Activated CD4-positive, alpha-beta T cell treated with anti-CD3 and anti-CD28 coated beads, Interleukin-2, amount 50 U/mL, for 48 hours (primary cell): ENCODE measurements at places on chromosomes 1 and 21.

- no peak for DNase-seq
These were observed 516 bp downstream of the TBX15 start for GRCh38 chr1:118987468-118988185.

- no peak for DNase-seq
These were observed 15.1 kb downstream of the MAB21L3 start for GRCh38 chr1:116126281-116126680.

GRCh38 chr1:4690951-4691675 is 36.7 kb downstream of the AJAP1 start:
- no peak for DNase-seq

DNA sequence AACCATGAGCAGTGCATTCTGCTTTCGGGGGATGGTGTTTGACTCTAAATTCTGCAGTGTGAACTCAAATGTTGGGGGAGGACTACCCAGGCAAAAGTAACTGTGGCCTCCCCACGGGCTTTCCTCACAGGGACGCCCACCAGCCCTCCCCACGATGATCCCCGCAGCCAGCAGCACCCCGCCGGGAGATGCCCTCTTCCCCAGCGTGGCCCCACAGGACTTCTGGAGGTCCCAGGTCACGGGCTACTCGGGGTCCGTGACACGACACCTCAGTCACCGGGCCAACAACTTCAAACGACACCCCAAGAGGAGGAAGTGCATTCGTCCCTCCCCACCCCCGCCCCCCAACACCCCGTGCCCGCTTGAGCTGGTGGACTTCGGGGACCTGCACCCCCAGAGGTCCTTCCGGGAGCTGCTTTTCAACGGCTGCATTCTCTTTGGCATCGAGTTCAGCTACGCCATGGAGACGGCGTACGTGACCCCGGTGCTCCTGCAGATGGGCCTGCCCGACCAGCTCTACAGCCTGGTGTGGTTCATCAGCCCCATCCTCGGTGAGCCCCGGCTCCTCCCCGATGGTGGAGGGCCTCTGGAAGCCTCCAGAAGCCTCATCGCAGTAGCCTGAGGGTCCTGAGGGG is 6.4 kb downstream of the SLC45A1 start:
- DNase-seq: no peak

- no peak for DNase-seq
These were observed 100.4 kb upstream of the ZNF644 start for GRCh38 chr1:91122106-91122717.

DNA sequence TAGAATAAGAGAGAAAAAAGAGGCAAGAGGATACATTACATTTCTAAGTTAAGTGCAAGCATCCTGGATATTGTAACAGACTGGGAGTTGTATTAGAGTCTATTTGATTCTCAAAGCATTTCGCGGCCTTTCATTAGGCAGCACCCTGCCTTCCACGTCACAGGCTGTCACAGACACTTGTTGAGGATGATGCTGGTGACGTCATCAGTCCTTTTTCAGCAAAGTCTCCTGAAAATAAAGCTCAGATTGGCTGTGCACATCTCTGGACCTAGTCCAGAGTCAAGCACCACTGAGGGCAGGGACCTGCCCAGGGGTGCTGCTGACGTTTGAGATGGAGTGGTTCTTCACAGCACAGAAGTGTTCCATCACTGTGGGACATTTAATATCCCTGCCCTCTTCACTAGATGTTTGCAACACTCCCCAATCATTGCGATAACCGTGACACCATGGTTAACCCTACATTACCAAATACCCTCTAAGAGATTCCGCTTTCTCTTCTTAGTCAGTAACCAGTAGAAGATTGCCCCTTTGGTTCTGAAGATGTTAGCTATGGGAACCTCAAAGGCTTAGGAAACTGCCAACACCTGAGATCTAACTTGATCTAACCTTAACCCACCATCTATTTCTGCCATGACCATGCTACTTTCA is 72.7 kb upstream of the F3 start:
- no peak for DNase-seq
